Type B pancreatic cell (in vitro differentiated cells): ENCODE measurements at places on chromosomes 16 and 17.

- H3K4me1 ChIP-seq, result no peaks in the 10 kb centered on the region
- no peaks in the 10 kb centered on the region for H3K36me3 ChIP-seq
- H3K27ac ChIP-seq, result no peak overlapping the region
- H3K4me3 ChIP-seq, result no peak overlapping the region
- peaks cover 26% of the 10 kb centered on the region for H3K27me3 ChIP-seq
Measured at GRCh38 chr16:10838621-10839278, 20.2 kb upstream of the TVP23A start.

DNA sequence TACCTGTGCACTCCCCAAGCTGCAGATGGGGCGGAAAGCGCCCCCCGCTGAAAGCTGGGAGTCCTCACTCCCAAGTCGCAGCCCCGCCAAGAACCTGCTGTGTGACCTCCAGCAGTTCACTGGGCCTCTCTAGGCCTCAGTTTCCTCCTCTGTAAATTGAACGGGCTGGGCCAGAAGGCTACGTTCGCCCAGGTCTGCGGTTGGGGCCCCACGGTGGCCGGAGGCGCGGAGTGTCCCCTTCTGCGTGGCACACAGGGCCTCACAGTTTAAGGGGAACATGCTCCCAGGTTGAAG, 628 bp downstream of the GALK1 start:
- H3K27me3 ChIP-seq, result no peaks in the 10 kb centered on the region
- peak overlapping the region; percentile 78 for H3K4me3 ChIP-seq
- no peak for DNase-seq
- H3K27ac ChIP-seq, result no peak overlapping the region
- H3K4me1 ChIP-seq, result no peaks in the 10 kb centered on the region
- H3K36me3 ChIP-seq, result no peaks in the 10 kb centered on the region

DNA sequence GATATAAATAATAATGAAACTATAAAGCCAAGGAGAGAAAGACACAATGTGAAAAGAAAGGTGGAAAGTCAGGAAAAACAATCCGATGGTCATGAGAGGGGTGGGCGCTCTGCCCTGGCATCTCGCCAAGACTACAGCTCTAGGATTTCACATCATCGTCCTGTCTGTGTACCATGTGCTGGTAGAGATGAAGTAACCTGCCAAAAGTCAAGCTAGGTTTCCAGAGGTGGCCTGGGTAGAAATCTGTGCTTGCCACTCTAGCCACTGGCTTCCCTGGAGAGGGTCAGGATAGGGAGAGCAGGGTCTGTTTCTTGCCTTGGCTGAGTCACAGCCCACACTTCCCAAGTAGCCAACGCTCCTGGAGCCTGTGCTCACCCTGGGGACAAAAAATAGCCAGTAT, 31.0 kb upstream of the TRAP1 start:
- H3K36me3 ChIP-seq, result peaks cover 38% of the 10 kb centered on the region
- no peaks in the 10 kb centered on the region for H3K4me1 ChIP-seq
- H3K4me3 ChIP-seq, result no peak overlapping the region
- H3K27ac ChIP-seq, result no peak overlapping the region
- H3K27me3 ChIP-seq, result no peaks in the 10 kb centered on the region
- no peak for DNase-seq

DNA sequence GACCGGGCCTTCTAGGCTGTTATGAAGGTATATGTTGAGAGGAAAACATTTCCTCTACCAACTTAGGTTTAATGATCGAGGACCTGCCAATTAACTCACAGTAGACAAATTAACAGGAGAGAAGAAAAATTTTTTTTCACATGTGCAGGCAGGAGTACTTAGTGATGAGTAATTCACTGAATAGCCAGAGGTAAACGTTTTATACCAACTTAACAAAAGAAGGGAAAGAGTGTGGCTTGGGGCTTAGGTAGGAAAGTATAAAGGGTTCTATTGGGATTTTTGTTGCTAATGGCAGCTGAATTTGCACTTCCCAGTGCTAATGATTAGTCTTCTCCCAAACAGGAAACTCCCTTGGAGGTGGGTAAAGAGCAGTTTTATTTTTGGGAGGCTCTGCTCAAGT, 121.6 kb upstream of the HS3ST4 start:
- H3K27me3 ChIP-seq, result no peaks in the 10 kb centered on the region
- H3K27ac ChIP-seq, result peak overlapping the region; percentile 22
- no peaks in the 10 kb centered on the region for H3K4me1 ChIP-seq
- no peak for DNase-seq
- no peak overlapping the region for H3K4me3 ChIP-seq

DNA sequence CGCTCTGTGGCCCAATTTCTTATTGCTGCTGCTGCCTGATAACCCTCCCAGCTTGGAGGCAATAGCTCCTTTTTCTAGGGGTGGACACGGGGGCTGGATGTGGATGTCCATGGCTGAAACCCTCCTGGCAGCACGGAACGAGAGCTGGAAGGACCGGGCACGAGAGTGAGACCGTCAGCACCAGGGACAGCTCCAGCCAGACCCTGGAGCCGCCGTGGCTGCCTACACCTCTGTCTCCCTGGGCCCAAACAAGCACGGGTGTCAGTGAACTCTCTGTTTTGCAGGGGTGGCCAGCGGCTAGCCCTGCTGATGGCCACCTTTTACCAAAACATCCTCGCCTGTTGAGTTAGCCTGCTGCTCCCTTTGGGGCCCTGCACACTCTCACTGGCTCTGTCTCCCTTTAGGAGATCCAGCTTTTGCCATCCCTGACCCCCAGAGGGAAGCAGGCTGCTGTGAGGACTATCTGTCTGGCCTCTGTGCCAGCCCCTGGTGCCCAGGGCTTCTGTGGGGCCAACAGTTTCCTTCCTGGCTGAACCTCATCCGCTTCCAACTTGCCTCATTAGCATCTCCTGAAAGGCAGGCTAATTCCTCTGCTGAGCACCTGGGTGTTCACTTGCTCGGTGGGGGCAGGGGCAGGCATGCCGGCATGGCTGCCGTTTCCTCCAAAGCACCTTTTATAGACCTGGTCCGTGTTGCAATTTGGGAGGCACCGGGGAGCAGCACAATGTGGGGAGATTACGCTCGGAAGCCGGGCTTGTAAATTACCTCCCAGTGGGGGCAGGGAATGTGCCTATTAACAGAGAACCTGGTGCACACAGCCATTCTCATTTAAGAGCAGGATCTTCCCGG, 118.1 kb downstream of the ENGASE start:
- peak; percentile 81 for DNase-seq
- H3K27me3 ChIP-seq, result peaks cover 92% of the 10 kb centered on the region
- H3K36me3 ChIP-seq, result no peaks in the 10 kb centered on the region
- no peaks in the 10 kb centered on the region for H3K4me1 ChIP-seq

DNA sequence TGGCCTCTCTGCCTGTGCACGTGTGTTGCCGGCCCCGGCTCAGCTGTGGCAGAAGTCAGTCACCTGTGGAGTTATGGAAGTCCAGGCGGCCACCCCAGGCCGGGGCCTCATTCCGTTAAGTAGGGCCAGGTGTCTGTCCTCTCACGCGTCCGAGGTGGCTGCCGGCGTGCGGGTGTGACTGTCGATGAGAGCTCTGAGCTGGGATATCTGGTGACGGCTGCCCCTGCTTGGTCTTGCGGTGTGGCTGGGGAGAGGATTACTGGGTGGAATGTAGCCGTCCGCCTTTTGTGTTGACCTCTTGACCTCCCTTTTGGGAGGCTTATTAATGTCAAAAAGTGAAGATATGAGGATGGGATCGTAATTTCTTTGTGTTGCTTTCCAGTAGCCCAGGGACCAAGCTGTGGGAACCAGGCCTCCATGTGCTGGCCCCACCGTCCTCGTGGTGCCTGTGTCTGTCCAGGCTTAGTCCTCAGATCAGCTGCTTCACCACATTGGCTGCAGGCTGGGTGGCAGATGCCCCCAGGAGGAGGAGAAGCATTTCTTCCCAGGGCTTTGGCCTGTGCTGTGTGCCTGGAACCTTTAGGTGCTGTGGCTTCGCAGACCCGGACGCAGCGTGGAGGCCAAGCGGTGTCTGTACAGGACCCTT, 23.0 kb upstream of the ZNF750 start:
- H3K36me3 ChIP-seq, result no peaks in the 10 kb centered on the region
- H3K27me3 ChIP-seq, result no peaks in the 10 kb centered on the region
- H3K27ac ChIP-seq, result peak overlapping the region; percentile 89

GRCh38 chr17:31587462-31587861, 196.0 kb downstream of the RAB11FIP4 start:
- H3K36me3 ChIP-seq, result no peaks in the 10 kb centered on the region
- no peak overlapping the region for H3K27ac ChIP-seq
- no peak for DNase-seq
- H3K4me1 ChIP-seq, result no peaks in the 10 kb centered on the region
- H3K4me3 ChIP-seq, result no peak overlapping the region

DNA sequence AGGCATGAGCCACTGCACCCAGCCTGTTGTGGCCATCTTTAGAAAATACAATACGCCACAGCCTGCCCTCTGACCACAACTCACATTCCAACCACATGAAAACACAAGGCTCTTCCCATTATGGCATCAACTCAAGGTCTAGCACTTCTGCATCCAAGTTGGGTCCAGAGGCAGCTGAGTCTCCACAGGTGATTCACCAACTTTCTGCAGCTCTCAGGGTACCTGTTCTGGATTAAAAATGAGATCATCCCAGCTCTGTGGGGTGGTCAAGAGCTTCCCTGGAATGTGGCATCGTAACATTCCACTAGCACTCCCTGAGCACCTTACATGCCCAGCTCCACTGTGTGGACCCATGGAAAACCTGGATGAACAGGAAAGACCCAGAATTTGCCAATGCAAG, 9.9 kb upstream of the GUCY2D start:
- no peak for DNase-seq
- no peaks in the 10 kb centered on the region for H3K36me3 ChIP-seq
- H3K4me1 ChIP-seq, result no peaks in the 10 kb centered on the region

- H3K27me3 ChIP-seq, result no peaks in the 10 kb centered on the region
- H3K36me3 ChIP-seq, result no peaks in the 10 kb centered on the region
- no peak overlapping the region for H3K27ac ChIP-seq
- DNase-seq, result no peak
- H3K4me3 ChIP-seq, result no peak overlapping the region
- no peaks in the 10 kb centered on the region for H3K4me1 ChIP-seq
Measured at GRCh38 chr16:46996391-46996790, 22.9 kb upstream of the DNAJA2 start.

GRCh38 chr17:81000334-81000630, 8.6 kb downstream of the CHMP6 start:
- no peak overlapping the region for H3K4me3 ChIP-seq
- H3K4me1 ChIP-seq, result peaks cover 14% of the 10 kb centered on the region
- H3K36me3 ChIP-seq, result no peaks in the 10 kb centered on the region
- no peak overlapping the region for H3K27ac ChIP-seq

- H3K4me1 ChIP-seq, result peaks cover 21% of the 10 kb centered on the region
- H3K27ac ChIP-seq, result no peak overlapping the region
Measured at GRCh38 chr16:86122681-86123342, 223.8 kb downstream of the IRF8 start.

GRCh38 chr16:314795-315299, 31.9 kb downstream of the PDIA2 start:
- no peaks in the 10 kb centered on the region for H3K36me3 ChIP-seq
- H3K27ac ChIP-seq, result no peak overlapping the region
- H3K27me3 ChIP-seq, result no peaks in the 10 kb centered on the region
- DNase-seq, result no peak

DNA sequence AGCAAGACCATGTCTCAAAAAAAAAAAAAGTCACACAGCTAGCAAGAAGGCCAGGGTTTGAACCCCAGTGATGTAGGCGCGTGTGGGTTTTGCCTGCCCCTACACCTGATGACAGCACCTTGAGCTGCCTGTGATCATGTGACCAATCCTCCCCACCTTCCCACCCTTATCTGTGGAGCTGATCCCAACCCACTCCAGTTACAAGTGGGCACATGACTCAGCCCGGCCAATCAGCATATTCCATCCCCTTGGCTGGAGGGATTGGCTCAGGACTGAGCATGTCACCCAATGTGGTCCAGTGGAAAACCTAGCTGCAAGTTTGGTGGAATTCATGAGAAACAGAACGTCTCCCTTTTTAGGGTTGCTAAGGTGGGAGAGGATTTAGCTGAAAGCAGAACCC, 6.6 kb downstream of the TMEM114 start:
- peaks cover 4% of the 10 kb centered on the region for H3K4me1 ChIP-seq
- H3K36me3 ChIP-seq, result no peaks in the 10 kb centered on the region
- peaks cover 46% of the 10 kb centered on the region for H3K27me3 ChIP-seq
- no peak for DNase-seq
- H3K27ac ChIP-seq, result no peak overlapping the region

GRCh38 chr16:48123104-48123788, 32.5 kb downstream of the ABCC12 start:
- H3K36me3 ChIP-seq, result no peaks in the 10 kb centered on the region
- no peaks in the 10 kb centered on the region for H3K27me3 ChIP-seq
- no peak overlapping the region for H3K27ac ChIP-seq
- H3K4me1 ChIP-seq, result peaks cover 7% of the 10 kb centered on the region

- H3K36me3 ChIP-seq, result no peaks in the 10 kb centered on the region
- H3K4me3 ChIP-seq, result no peak overlapping the region
- H3K27ac ChIP-seq, result no peak overlapping the region
- DNase-seq, result no peak
- no peaks in the 10 kb centered on the region for H3K27me3 ChIP-seq
Measured at GRCh38 chr16:57920215-57920879, 50.6 kb downstream of the CNGB1 start.

DNA sequence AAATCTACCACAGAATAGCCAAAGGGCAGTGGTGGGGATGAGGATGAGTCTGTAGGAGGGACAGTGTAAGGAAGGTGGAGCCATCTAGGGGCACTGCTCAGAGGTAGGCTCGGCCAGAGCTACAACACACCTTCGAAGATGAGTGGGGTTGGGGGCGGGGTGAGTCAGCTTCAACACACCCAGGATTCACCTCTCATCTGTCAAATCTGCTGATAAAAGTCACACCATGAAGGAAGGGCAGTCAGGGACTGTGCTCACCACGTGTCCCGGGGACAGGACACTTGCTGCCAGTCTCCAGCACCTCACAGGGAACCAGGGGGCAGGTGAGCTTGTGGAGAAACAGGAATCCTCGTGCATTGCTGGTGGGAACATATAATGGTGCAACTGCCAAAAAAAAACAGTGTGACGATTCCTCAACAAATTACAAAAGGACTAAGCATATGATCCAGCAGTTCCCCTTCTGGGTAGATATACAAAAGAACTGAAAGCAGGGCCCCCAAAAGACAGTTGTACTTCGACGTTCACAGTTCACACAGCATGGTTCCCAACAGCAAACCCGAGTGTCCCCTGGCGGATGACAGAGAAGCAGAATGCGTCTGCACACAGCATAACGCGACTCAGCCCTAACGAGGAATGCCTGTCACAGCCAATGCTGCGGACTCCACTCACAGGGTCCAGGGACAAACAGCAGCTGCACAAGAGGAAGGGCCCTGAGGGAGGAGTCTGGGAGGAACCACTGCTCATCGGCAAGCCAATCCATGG, 133.1 kb downstream of the ANKRD11 start:
- no peaks in the 10 kb centered on the region for H3K27me3 ChIP-seq
- peaks cover 65% of the 10 kb centered on the region for H3K4me1 ChIP-seq
- H3K4me3 ChIP-seq, result peak overlapping the region; percentile 31
- H3K27ac ChIP-seq, result peak overlapping the region; percentile 84
- peaks cover 9% of the 10 kb centered on the region for H3K36me3 ChIP-seq

- peaks cover 8% of the 10 kb centered on the region for H3K36me3 ChIP-seq
- H3K4me3 ChIP-seq, result no peak overlapping the region
- no peaks in the 10 kb centered on the region for H3K4me1 ChIP-seq
- no peaks in the 10 kb centered on the region for H3K27me3 ChIP-seq
- no peak for DNase-seq
Measured at GRCh38 chr16:67783353-67783725, 23.0 kb downstream of the RANBP10 start.

- DNase-seq, result no peak
- no peaks in the 10 kb centered on the region for H3K36me3 ChIP-seq
- peaks cover 6% of the 10 kb centered on the region for H3K4me1 ChIP-seq
- H3K27me3 ChIP-seq, result no peaks in the 10 kb centered on the region
Measured at GRCh38 chr16:81738783-81739496, 40.2 kb upstream of the PLCG2 start.

GRCh38 chr17:8680466-8681169, 50.1 kb upstream of the MYH10 start:
- no peak for DNase-seq
- H3K27me3 ChIP-seq, result no peaks in the 10 kb centered on the region
- peaks cover 21% of the 10 kb centered on the region for H3K4me1 ChIP-seq
- H3K27ac ChIP-seq, result peak overlapping the region; percentile 75
- peak overlapping the region; percentile 74 for H3K4me3 ChIP-seq
